ENCODE measurements at places on chromosomes 3 and 15.
A peak's percentile ranks its signal among the peaks of the same experiment; 100 is the strongest.

DNA sequence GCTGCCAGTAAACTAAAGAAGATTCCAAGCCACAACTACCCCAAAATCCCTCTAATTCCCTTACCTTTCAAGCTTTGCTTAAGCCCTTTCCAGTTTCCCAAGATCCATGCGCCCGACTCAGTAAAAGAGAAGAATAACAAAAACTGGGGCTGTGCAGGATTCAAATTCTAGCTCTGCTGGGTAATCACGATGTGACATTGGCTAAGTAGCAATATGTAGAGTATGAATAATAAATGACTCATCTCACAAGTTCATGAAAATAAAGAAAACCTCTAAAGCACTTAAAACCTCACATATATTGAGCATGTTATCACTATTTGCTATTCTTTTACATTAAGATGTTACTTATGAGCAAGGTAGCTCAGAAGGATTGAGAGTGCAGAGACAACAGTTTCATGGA is 522.2 kb upstream of the ZNF717 start:
- no peak for DNase-seq

DNA sequence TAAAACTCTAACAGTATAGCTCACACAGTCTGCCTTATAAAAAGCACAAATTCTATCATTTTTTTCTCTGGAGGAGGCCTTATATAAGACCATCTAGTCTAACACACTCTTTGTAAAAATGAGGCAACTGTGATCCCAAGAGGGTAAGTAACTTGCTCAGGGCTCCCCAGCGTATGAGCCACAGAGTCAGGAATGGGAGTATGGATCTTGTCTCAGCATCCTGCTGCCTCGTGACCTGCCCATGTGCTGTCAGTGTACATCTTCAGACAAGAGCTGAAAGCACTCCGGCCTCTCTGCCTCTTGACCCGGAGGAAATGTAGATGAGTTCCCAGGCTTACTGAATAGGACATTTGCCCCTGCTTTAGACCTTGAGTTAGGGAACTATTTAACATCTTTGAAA is 28.4 kb upstream of the MEF2A start:
- DNase-seq: no peak

DNA sequence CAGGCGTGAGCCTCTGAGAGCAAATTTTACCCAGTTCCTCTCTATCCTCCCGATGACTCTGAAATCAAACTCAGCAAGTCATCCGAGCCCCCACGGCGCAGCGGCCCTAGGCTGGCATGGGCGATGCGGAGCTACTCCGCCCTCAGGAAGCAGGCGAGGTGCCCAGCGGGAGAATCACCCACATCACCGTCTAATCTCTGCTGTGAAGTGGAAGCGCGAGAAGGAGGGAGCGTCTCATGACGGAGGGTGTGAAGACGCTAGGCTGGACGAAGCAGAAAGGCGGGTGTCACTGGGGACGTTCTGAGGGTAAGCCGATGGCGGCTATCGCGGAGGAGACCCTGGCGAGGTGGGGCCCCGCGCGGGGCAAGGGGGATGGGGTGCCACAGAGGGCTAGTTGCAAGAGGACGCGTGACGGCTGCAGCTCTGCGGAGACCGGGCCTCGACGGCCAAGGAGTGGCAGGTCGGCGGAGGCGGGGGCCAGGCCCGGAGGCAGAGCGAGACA is 9.1 kb upstream of the GNAI2 start:
- DNase-seq: no peak

GRCh38 chr15:47717036-47717612 is at the start of gene SEMA6D:
Gene SEMA6D, plus strand, starts transcription at chr15:47717505. Its CDS starts 42,294 bp downstream, at chr15:47759799.
- peak; percentile 91 for DNase-seq

- DNase-seq: no peak
These were observed 490.0 kb upstream of the TBL1XR1 start for GRCh38 chr3:177687291-177687690.

DNA sequence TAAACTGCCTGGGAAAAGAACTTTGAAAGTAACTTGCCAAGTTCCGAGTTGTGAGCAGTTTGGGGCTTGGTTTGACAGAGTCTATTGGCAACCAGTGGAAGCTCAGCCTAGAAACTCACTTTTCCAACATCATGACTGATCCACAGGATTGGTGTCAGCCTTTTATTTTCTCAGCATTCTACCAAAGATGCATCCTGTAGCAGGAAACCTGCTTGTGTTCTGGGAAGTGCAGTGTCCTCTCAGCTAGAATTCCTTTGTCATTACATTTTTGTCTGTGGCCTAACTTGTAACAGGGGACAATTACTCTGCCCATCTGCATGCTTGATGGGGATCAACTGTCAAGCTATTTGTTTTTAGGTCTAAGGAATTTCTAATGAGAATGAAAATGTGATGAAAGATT is 116.7 kb upstream of the LMOD3 start:
- DNase-seq: no peak
